ENCODE measurements at places on chromosomes 3 and 15.

- peak; percentile 58 for DNase-seq
Observed at GRCh38 chr3:140942221-140943104, 827 bp downstream of the SLC25A36 start.

- DNase-seq, result no peak
Observed at GRCh38 chr15:56217341-56217740, 26.3 kb downstream of the RFX7 start.

DNA sequence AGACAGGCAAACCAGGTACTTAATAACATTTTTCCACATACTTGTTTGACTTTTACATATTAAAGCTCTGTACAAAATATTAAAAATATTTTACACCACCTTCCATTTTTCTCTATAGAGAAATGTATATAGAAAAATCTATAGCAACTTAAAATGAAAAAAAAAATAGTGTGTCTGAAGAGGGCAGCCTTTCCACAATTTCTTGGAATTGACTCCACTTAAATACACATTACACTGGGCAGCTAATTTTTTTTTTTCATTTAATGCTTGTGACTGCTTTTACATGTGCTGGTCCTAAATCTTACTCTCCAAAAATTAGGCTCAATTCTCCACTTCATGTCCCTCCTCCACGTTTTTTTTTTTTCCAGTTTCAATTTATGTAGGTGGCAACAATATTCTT lies 427.0 kb upstream of the RBMS3 start:
- DNase-seq, result no peak

DNA sequence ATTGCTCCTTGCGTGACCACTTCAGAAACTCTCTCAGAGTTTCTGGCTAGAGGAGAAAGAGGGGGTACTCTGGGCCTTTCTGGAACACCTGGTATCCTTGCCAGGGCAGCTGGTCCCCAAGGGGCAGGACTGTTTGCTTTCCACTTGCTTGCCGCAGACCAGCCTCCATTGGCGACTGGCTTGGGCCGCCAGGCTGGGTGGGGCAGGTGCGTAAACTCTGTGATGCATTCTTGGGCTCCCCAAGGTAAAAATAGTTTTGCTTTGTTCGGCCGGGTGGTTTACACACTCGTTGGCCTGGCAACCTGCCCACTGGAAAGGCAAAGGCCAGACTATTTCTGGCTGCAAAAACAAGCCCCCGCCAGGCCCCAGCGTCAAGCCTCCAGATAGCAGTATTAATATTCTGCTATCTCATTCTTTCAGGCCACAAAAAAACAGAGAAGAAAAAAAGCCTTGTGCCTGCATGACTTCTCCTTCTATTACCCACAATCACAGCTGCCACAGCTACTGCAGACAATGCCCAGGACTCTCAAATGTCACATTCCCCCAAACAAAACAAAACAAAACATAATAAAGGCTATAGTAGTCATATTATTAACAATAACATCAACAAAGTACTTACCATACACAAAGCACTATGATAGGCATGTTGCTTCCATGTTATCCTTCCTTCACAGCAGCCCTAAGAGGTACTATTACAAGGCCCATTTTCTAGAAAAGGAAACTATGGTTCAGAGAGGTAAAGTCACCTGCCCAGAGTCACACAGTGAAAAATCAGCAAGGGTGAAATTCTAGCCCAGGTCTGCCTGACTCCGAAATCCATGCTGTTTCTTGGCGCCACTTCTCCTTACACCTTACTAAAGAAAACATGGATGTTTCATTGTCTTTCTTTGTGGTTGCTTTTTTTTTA lies 14.0 kb upstream of the SSUH2 start:
- DNase-seq, result no peak

- no peak for DNase-seq
Observed at GRCh38 chr3:40852712-40853111, 328.0 kb downstream of the ZNF621 start.

- DNase-seq, result no peak
Observed at GRCh38 chr15:58877999-58878825, 55.3 kb downstream of the SLTM start.

DNA sequence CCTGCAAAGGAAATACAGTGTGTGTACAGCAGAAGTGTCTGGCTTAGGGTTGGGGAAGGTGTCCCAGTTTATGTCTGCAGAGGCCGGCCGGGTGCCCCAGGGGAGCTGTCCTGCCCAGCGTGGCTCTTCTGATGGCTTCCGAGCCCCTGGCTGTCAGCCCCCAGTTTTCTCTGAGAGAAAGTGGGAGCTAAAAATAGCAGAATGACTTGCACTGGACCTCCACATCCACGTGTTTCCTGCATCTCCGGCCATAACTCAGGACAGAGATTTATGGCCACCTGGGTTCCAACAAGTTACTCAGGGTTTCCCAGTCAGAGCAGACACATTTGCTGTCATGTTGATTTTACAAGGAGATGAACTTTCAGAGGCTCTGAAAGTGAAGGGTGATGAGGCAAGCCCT lies 192.0 kb downstream of the ATP10A start:
- DNase-seq, result no peak

GRCh38 chr3:66115858-66116654 lies 77.3 kb upstream of the MAGI1 start:
- DNase-seq, result no peak

DNA sequence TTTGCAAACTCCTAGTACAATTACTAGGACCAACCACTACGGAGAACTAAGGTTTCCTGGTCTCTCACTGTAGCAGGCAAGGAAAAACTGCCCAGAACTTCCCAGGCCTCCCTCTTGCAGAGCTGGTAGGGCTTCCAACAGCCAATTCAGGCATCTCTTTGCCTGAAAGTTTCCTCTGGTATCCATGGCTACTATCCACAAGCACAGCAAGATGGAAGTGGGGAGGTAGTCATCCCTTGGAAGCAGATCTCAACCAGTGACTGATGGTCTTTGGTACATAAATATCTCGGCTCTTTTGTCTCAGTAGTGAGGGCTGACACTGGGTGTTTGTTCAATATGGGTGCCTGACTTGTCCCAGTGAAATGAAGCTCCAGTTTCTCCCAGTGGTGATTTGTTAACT lies 201.3 kb upstream of the MRPL3 start:
- DNase-seq, result no peak

- DNase-seq, result no peak
Observed at GRCh38 chr3:50190936-50191660, at the start of gene GNAT1. Gene GNAT1, plus strand, starts transcription at chr3:50191610. Its CDS starts 116 bp downstream, at chr3:50191726.

GRCh38 chr3:37907906-37908305 lies 46.2 kb downstream of the CTDSPL start:
- DNase-seq, result no peak

DNA sequence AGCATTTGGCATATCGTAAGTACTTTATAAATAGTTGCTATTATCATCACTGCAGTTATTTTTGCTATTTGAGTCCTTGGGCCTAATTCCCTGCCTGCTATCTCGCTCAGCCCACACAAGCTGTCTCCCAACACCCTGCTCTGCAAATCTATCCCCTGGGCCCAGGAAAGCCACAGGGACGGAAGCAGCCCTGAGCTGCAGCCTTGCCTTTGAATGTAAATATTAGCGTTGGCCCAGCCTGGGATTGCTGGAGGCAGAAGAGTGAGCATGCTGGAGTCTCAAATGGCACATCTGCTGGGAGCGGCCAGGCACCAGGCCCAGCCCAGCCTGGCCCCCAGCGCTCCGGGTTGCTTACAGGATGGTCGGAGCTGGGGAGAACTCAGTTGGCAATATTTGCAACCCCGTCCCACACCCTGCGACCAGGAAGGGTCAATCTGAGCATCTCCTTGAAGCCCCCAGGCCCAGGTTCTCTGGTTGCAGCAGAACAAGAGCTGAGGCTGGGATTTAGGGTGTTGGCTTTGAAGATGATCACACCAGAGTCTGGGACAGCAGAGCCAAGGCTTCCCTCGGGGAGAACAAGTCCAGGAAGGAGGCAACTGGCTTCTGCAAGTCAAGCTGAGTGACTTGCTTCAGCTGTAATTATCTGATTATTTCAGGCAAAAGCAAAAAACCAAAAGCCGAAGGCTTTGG lies 529.6 kb downstream of the SHQ1 start:
- DNase-seq, result no peak
